ENCODE measurements at places on chromosomes 2 and 18.

GRCh38 chr2:98902209-98903063, 33.6 kb downstream of the CRACDL start:
- DNase-seq: no peak

DNA sequence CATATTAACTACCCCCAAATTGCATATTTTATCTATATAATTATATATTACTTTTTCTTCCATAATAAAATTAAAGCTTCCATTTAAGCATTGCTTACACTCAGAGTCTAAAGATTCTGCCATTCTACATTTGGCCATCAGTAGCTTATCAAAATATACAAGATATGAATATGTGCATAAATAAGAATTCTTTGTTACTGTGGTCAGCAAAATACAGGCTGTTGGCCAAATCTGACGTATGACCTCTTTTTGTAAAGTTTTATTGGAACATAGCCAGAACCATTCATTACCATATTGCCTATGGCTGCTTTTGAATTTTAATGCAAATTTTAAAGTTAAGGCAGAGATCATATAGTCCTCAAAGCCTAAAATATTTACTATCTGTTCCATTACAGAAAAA, 643.9 kb upstream of the VRK2 start:
- peak; percentile 10 for DNase-seq

DNA sequence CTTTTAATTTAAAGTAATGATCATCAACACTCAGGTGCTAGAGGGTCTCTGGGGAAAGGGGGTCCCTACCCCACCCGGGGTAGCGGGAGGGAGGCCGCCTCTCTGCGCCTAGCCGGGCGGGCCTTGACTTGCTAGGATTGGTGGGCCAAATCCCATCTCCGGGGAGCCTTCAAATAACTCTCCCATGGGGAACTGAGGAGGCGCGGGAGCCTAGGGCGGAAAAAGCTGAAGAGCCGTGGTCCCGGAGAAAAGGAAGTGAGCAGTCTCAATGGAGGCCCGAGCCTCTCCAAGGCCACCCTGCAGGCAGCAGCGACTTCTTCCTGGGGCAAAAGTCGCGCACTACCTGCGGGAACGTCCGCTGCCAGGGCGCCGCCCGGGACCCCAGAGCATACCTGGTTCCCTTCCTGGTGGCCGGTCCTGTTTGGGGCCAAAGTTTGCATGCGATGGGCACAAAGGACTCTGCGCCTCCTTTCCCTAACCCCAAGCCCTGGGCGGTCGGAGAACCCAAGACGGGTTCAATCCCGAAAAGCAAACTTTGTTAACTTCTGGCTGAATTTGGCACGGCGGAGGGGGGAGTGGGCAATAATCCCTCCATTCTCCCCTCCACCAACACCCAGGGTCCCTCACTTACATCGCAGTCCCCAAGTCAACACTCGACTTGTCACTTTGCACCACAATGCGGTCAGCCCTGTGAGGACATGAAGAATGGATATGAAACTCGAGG, 13.6 kb downstream of the EN1 start:
- DNase-seq: no peak

DNA sequence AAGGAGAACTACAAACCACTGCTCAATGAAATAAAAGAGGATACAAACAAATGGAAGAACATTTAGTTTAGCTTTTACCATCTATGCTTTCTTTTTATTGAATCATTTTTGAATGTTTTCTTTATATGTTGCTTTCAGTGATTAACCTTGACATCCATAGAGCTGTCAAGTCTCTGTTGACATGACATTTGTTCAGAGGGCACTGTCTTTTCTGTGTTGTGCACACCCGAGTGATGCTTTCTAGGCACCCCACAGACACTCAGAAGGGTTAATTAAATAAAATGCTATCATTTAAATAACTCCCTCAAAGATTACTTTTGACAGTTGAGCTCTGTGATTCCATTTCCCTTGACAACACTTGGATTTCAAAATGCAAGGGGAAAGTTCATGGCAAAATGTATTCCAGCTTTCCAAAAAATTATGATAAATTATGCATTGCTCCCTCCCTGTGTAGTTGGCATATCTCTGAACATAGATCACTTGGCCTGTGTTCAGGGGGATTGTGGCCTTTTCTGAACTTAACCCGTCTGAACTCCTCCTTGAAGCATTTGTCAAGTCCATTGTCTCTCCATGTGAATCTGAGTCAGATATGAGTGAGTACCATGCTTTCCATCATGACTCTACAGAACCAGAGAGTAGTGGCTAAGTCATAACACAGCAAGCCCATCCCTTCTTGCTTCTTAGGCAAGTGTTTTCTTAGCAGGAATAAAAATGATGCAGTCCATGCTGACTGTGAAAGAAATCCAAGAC, 372.6 kb downstream of the RPRM start:
- no peak for DNase-seq

DNA sequence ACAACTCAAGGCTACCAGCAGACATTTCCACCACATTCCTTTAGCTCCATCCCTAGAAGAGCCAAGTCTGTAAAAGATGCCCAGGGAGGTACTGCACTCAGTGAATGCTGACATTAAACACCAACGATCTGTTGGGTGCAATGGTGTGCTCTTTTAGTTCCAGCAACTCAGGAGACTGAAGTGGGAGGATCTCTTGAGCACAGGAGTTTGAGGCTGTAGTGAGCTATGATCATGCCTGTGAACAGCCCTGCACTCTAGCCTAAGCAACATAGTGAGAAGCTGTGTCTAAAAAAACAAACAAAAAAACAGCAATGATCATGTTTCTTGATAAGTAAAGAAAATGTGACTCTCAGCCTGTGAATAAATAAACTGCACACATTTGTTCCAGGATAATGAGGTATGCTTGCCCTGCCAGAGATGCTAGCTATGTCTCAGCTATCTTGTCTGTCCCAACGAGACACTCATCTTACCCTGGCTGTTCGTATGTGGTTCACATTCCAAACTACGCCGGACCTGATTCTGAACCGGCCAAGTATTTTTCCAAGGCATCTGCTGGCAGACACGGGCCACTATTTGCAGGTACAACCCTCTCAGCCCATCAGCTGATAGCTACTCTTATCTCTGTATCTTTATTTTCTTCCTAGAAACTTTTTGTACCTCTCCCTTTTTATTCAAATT, 21.8 kb downstream of the TMEM182 start:
- DNase-seq: no peak

DNA sequence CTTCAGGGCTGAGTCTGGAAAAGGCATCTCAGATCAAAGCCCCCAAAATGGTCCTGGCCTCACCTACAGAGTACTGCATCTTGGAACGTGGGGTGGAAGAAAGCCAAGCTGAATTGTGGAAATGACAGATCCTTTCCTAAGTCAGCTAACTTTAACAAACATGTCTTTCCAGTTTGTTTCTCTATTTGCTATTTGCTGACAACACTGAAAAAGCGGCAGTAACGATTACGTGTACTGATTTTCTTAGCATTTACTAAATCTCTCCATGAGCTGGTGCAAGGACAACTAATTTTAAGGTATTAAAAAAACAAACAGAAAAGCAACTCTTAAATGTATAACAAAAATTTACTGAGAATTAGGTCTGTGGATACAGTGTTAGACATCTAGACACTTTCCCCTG, 1.1 kb downstream of the HIBCH start:
- DNase-seq: no peak
